Sciatic nerve (tissue), 2 donors: ENCODE measurements at places on chromosomes 3 and 15.

DNA sequence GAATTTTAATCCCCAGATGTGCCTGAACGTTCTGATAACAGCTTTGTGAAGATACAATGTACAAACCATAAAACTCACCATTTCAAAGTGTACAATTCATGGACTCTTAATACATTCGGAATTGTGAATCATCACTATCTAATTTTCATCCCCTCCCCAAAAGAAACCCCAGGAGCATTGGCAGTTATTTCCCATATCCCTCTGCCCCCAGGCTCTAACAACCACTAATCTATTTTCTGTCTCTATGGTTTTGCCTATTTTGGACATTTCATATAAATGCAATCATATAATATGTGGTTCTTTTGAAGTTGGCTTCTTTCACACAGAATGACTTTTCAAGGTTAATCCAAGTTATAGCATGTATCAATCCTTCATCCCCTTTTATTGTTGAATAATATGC, 25.3 kb downstream of the PRICKLE2 start:
- no peak for DNase-seq

DNA sequence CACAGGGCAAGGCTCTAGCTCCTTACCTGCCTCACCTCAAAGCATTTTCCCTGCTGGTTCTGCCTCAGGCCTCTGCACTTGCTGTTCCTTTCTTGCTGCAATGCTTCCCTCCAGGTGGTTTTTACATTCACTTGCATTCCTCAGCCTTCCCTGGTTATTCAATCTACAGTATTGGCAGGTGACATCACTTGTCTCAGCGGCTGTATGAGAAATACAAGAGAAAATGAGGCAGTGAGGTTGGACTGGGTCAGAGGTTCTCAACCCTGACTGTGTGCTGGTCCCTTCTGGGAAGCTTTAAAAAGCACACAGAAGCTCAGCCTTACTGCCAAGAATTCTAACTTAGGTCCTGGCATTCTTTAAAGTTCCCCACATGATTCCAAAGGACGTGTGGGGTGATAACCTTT, 26.7 kb downstream of the SIAH2 start:
- no peak for DNase-seq

DNA sequence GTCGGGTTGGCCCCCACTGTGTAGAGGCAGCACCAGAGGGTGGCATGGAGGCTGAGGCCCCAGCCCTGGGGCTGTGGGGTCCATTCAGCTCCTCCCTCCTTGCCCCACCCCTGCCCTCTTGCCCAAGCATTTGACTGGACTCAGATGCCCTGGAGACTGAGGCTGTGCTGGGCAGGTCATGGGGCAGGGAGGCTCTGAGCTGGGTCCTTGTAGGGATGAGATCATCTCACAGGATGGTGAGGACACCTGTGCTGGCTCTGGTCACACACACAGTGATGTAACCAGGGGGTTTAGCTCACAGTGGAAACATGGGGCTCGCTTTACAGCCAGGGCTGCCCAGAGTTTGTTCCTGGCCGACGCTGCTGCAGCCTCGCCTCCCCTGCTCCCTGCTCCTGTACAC, 17.8 kb downstream of the ALPK3 start:
- no peak for DNase-seq

- no peak for DNase-seq
Measured at GRCh38 chr3:63979093-63979885, 44.0 kb downstream of the PSMD6 start.

- DNase-seq = no peak
Measured at GRCh38 chr15:99071091-99071680, 33.7 kb upstream of the SYNM start.

- DNase-seq = no peak
Measured at GRCh38 chr3:60989626-60990441, 261.4 kb downstream of the FHIT start.

DNA sequence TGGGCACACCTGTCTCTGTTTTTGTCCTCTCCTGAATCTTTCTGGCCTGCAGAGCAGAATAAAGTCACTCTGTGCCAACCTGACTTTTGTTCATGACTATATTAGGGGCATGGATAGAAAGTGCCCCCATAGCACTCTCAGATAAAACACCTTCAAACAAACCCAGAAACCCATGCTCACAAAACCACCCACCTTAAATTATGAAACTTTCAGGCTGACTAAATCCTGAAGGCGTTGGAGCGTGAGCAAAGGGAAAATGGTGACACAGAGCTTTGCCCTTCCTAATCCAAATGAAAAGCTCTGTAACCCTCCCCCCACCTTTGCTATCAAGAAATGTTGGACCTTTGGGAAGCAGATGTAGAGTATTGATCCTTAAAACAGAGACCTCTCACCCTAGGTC, 138.9 kb downstream of the IGF1R start:
- DNase-seq = no peak

DNA sequence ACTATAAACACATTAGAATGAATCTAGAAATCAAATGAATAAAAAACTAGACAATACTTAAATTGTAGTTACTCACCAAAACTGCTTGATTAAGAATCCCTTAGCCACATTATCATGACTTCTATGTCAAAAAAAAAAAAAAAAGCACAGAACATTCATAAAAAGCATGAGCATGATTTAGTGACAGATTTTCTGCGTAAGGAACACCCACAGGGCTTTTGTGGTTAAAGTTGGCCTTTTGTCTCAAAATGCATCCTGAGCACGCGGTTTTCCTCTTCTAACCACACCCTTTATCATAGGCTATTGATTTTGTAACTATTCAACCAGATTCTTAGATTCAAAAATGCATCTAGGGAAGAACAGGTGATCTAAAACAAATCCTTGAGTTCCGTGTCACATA, 334.0 kb upstream of the NR2F2 start:
- no peak for DNase-seq

- no peak for DNase-seq
Measured at GRCh38 chr15:69723404-69724096, 270.9 kb downstream of the RPLP1 start.

DNA sequence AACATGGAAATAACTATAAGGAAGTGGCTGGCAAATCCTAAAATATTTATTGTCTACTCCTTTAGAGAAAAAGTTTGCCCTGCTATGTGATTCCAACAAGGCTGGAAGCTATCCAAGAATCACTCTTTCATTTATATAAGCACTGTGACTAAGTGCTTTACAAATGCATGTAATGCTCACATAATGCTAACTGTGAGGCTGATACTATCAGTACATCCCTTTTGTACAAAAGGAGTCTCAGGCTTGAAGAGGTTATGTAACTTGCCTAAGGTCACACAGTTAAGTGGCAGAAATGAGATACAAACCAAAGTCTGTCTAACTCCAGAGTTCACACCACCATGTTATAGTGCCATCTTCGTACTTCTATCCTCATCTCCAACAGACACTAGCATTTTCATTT, 17.0 kb downstream of the TOPBP1 start:
- DNase-seq = no peak

- DNase-seq = no peak
Measured at GRCh38 chr15:71465131-71465955, 345.0 kb upstream of the NR2E3 start.

DNA sequence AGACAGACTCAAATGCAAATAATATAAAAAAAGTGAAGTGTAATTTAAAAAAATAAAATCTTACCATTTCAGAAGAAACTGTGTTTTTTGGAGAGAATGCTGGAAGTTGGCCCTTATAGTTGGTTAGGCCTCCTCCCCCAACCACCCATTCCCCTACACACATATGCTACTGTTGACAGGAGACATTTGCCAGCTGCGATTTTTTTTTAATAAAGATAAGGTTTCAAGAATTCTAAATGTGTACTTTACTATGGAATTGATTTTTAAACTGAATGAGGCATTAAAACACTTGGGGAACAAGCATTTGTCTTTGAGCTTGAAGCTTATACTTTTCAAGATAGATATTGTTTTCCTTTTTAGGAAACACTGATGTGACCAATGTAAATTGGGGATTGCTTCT, 4.4 kb upstream of the SSR3 start:
- DNase-seq = no peak

GRCh38 chr15:39403640-39404117, 177.2 kb upstream of the THBS1 start:
- DNase-seq = no peak

GRCh38 chr15:69627548-69628158, 175.0 kb downstream of the RPLP1 start:
- no peak for DNase-seq

GRCh38 chr15:97081666-97082226, 751.2 kb downstream of the NR2F2 start:
- no peak for DNase-seq

GRCh38 chr3:178623666-178624255, 87.5 kb downstream of the KCNMB2 start:
- no peak for DNase-seq

GRCh38 chr15:101181349-101181748, 70.5 kb downstream of the CHSY1 start:
- DNase-seq = no peak

DNA sequence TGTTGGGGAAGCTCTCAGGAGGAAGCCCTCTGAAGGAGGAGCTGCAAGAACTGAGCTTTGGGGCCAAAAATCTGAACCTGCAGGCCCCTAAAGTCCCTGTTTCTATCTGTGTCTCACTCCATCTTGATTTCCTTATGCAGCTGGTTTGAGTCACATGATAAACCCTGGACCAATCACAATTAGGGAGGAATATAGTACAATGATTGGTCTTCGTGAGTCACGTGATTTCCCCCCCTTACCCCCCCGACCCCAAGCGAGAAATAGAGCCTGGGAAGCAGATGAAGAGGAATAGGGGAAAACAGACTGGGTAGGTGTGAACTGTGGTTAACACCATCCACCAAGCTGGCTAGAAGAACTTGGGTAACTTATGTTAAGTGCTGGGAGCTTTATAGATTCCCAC, 12.9 kb downstream of the CRABP1 start:
- no peak for DNase-seq

DNA sequence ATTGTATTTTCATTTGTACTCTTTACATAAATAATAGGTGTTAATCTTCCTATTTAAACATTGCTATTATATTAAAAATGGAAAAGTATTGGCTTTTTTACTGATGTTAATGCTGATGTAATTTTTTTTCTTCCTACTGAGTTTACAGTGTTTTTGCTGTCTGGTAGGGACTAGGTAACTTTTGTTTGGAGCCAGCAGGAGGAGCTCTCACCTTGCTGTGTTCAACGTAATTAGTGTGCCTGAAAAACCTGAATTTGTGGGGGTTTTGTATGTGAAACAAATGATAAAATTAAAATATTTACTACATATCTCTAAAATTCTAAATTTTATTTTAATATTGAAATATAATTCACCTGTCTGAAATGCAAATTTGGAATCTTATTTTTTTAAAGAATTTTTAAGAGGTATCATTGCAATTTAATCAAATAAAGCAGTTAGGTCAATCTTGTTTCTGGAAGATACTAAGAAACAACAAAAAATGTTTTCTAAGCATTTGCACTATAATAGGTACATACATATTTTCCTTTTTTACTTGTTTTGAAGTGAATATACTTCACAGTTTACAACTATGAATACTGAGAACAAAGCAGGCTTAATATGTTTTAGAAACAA, 48.8 kb downstream of the EPHA6 start:
- DNase-seq = no peak

DNA sequence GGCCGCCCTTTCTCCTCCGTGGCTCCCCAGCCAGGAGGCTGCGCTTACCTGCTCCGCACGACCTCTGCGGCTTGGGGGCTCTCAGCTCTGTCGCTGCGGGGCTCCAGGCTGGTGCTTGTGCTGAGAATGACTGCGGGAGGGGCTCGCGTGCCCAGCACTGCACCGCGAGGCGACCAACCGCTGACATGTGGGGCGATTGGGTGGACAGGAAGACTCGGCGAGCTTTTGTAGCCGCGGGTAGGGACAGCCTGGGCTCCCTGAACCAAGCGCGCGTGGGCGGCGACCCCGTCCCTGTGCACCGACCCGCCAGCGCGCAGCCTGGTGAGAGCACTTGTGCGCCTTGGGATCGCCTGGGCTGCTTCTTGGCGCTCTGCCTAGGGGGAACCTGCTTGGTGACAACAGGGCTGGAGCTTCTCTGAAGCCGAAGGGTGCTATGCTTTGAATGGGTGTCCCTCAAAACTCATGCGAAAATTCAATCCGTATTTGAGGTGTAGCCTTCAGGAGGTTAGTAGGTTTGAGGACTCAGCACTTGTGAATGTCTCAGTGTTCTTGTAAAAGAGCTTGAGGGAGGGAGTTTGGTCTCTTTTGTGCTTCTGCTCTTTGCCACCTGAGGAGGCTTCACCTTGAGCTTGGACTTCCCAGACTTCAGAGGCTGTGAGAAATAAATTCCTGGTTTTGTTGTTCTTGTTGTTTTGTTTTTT, 50.4 kb downstream of the IL12A start:
- DNase-seq = no peak

DNA sequence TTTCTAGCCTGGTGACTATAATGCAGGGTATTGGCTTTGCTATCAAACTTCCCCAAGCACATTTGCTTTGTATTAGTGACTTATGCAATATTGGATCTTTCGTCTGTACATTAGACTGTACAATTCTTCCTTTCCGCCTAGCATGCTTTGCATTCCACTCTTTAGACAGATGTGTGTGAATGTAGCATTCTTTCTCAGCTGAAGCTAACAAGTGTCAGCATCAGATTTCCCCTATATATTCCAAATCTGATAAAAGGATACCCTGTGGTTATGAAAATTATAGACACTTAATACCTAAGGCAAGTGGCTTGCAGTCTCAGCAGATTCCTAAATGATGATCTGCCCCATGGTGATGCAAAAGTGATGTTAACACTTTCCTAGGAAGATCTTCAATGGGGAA, 360.1 kb downstream of the CNTN4 start:
- no peak for DNase-seq

GRCh38 chr3:127823426-127823857, 1.1 kb upstream of the MGLL start:
- DNase-seq = no peak
